Activated T-helper 1 cell treated with anti-CD3 and anti-CD28 coated beads, Interleukin-2, amount 50 U/mL, for 16 hours (primary cell): ENCODE measurements at places on chromosomes 2 and 18.

- DNase-seq: no peak
These were observed 46.4 kb downstream of the UGP2 start for GRCh38 chr2:63888053-63888452.

DNA sequence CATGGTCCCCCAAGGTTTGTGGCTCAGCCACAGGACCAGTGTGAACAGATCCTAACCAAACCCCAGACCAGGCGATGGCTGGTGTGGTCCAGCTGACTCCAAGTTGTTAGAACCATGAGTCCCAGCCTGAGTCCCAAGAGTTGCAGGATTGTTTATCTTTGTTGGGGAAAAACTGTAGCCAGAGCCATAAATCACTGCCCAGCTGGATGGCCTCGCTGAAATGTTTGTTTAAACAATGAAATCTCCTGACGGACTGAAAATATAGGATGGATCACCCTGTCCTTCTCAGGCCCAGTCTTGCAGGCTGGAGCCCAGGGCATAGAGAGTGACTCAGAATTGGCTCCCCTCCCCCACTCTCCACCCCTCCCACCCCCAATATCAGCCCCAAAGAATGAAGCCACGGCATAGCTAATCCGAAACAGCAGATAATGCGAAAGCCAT lies 36.4 kb downstream of the PKDCC start:
- DNase-seq: no peak

- DNase-seq: no peak
These were observed 136.2 kb downstream of the NFATC1 start for GRCh38 chr18:79531926-79532312.

GRCh38 chr2:120238728-120239487 lies 13.7 kb upstream of the RALB start:
- no peak for DNase-seq

DNA sequence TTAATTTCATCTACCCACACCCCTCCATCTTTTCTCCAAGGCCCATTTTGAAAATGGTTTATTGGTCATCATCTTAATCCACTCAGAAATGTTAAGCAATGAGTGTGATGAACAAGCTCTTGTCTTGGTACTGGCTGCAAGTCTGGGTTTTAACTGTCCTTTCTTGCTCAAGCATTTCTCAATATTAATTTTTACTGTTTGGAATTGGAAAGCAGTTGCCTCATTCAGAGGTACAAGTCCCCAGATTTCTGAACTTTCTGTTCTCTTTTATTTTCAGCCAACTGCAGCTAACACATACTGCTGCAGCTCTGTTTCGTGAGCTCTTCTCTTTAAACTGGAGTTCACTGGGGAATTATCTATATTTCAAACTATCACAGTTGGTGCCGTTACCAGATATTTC lies 99.4 kb upstream of the TEX51 start:
- DNase-seq: no peak

GRCh38 chr18:53443336-53443735 lies 781.1 kb downstream of the MBD2 start:
- no peak for DNase-seq

- DNase-seq: no peak
These were observed 748.7 kb downstream of the BCL11A start for GRCh38 chr2:59804732-59805131.

DNA sequence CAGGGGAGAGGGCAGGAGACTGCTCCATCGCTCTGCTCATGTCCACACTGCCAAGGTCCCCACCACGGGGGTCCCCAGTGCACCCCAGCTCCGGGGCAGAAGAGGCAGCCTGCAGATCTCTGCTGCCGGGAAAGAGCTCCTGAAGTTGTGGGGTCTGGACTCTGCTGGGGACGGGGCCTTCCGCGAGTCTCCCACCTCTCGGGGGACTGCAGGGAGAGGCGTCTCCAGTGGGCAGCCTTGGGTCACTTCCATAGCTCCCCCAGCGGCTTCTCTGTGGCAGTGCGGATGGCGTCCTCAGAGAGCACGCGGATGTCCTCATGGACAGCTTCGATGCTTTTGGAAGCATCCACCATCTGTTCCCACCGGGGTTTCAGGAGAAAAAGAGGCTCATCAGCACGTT lies 10.7 kb downstream of the DTYMK start:
- no peak for DNase-seq

DNA sequence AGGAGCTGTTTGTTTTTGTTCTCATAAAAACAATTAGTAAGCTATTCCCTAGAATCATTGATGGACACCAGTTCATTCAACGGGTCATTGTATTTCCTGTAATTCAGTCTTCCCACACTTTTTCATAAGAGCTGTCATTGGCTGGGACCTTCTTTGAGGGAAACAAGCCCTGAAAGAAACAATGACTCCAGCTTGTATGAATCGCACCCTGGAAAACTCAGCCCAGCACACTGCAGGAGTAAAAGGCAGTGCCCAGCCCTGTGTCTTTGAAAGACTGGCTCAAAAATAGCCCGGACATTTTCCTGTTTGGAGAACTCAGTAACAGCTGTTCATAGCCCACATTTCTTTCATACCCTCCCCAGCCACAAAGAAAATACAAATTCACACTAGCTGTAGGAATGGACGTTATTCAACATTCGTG lies 81.5 kb downstream of the NCKAP5 start:
- no peak for DNase-seq
